Endothelial cell of umbilical vein (primary cell): ENCODE measurements at places on chromosomes 3 and 15. TPM values are rescaled to one million over a fixed set of nuclear protein-coding genes. Genes with fewer than 3 reads are reported as not detected.

DNA sequence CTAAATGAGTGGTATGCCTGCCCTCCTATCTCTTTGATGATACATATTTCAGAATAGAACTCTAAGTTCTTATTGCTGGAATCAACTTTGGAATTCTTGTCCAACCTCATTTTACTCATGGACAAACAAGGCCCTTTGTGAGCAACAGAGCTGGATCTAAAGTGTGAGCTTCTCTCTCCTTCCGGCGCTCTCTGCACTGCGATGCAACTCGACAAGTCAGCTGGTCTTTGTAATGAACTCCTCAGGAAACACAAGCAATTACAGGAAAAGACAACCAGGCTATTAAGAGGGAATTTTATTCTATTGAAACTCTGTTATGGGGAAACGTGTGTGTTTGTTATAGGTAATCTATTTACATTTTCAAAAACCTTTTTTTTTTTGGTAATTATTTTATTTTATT, 20.3 kb upstream of the NRROS start:
- H3K27ac ChIP-seq = no peak overlapping the region
- DNase-seq = no peak
- no peak overlapping the region for H3K4me3 ChIP-seq
- peaks cover 10% of the 10 kb centered on the region for H3K4me1 ChIP-seq
- H3K27me3 ChIP-seq = no peaks in the 10 kb centered on the region

GRCh38 chr15:98755138-98755537, 106.8 kb downstream of the IGF1R start:
- no peak overlapping the region for H3K4me3 ChIP-seq
- no peaks in the 10 kb centered on the region for H3K36me3 ChIP-seq
- H3K27ac ChIP-seq = no peak overlapping the region
- peak; percentile 18 for DNase-seq

DNA sequence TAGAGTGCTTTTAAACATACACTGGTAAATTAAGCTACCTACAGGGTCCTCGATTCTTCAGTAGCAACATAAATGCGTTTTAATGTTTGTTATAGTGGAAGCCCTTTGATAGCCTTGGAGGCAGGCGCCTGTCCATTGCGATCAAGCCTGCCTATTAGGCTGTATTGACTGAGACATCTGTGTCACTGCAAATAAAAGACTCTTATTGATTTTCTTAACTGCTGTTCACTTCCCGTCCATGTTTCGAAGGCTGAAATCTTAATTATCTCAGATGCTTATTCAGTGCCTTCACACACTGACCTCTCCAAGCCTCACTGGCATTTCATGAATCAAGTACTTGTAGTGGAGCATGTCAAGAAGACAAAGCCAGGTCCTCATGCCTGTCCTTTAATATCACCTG, 51.1 kb downstream of the MAP2K5 start:
- no peaks in the 10 kb centered on the region for H3K4me1 ChIP-seq
- H3K36me3 ChIP-seq = no peaks in the 10 kb centered on the region
- no peak overlapping the region for H3K4me3 ChIP-seq
- DNase-seq = no peak
- no peaks in the 10 kb centered on the region for H3K27me3 ChIP-seq

DNA sequence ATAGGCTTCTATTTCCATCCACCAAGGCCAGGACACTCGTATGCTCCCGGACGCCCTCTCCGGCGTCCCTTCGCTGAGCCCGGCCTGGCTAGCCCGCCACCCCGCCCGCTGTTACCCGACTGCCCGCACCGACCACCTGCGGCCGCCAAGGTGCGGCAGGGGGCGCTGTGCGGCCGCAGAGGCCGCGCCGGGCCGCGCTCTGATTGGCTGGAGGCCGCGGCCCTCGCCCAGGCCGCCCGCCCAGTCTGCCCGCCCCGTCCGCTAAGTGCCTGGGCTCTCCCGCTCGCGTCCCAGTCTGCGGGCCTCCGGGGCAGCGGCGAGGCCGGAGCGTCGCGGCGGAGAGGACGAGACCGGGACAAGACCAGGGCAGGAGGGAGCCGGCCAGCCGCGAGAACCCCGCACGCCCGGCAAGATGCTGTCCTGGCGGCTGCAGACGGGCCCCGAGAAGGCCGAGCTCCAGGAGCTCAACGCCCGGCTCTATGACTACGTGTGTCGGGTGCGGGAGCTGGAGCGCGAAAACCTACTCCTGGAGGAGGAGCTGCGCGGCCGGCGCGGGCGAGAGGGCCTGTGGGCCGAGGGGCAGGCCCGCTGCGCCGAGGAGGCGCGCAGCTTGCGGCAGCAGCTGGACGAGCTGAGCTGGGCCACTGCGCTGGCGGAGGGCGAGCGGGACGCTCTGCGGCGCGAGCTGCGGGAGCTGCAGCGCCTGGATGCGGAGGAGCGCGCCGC, at the start of gene SYNM:
SYNM (plus strand) TSS at position 293 of the 726 bp plus-strand sequence; CDS start at position 413, 120 bp downstream.
- peak within 1 kb of the TSS; percentile 44 for H3K4me3 ChIP-seq
- no peak within 1 kb of the TSS for H3K27ac ChIP-seq
- peaks cover 7% of the 10 kb centered on the region for H3K4me1 ChIP-seq
- no peaks in the 10 kb centered on the region for H3K36me3 ChIP-seq
- peaks cover 3% of the 10 kb centered on the region for H3K27me3 ChIP-seq

DNA sequence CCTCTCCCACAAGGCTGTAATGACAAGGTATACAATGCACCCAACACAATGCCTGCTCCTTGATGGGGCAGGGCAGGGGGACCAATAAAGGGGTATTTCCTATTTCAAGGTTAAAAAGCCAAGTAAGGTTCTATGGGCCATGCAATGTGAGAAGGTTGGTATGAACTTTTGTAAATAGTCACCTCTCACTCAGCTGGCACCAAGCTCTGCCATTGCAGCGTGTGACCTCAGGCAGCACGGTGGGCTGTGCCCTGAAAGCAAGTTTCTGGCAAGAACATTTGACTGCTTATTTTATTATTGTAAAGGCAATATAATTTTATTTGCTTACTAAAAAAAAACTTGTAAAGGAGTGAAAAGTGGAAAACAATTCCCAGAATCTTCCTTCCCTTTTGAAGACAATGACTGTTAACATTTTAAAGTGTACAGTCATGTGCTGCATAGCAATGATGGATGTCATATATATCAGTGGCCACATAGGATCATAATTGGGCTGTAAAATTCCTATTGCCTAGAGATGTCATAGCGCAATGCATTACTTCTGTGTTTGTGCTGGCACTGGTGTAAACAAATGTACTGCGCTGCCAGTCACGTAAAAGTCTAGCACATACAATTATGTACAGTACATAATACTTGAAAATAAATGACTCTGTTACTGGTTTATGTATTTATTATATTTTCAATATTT, 167.3 kb upstream of the RORA start:
- no peak for DNase-seq
- no peaks in the 10 kb centered on the region for H3K36me3 ChIP-seq
- no peak overlapping the region for H3K4me3 ChIP-seq
- no peaks in the 10 kb centered on the region for H3K27me3 ChIP-seq
- no peaks in the 10 kb centered on the region for H3K4me1 ChIP-seq

DNA sequence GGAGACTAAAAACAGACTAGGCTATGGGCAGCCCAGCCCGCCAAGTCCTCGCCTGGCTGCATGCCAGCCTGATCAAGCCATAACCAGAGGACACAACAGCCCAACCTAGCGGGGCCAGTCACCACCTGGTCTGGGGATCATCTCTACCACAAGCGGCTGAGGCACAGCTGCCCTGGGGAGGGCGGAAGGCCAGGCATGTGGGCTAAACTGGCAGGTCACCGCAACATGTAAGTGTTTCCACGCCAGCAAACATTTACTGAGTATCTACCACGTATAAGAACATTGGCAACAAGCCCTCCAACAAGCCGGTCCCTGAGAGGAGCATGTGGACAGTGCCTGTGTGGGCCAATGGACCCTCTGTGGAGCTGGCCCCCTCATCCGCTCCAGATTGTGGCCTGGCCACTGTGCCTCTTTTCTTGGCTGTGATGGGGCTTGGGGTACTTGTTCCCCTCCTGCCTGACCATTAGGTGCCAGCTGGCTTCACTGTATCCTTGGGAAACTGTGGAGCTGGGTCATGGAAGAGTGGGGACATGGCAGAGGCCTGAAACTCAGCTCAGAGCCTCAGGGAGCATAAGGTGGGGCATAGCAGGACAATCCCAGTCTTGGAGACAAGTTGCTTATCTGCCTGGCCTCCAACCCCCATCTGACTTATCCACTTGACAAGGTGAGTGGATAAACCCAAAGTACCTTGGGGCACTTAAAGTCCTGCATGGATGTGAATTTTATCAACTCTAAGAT, 9.0 kb downstream of the UBXN7 start:
- no peaks in the 10 kb centered on the region for H3K27me3 ChIP-seq
- peak; percentile 36 for DNase-seq
- H3K36me3 ChIP-seq = peaks cover 7% of the 10 kb centered on the region
- no peak overlapping the region for H3K4me3 ChIP-seq
- H3K4me1 ChIP-seq = no peaks in the 10 kb centered on the region

- peak overlapping the region; percentile 65 for H3K4me3 ChIP-seq
- H3K4me1 ChIP-seq = peaks cover 67% of the 10 kb centered on the region
- no peaks in the 10 kb centered on the region for H3K27me3 ChIP-seq
- H3K27ac ChIP-seq = peak overlapping the region; percentile 87
- DNase-seq = peak; percentile 77
Measured at GRCh38 chr3:50320853-50321335, 1.7 kb downstream of the HYAL2 start.

- H3K27ac ChIP-seq = no peak overlapping the region
- DNase-seq = no peak
- no peaks in the 10 kb centered on the region for H3K27me3 ChIP-seq
- no peak overlapping the region for H3K4me3 ChIP-seq
- no peaks in the 10 kb centered on the region for H3K4me1 ChIP-seq
Measured at GRCh38 chr3:139523166-139523565, 16.4 kb downstream of the RBP1 start.

- H3K36me3 ChIP-seq = peaks cover 3% of the 10 kb centered on the region
- peak overlapping the region; percentile 85 for H3K27ac ChIP-seq
- H3K4me3 ChIP-seq = peak overlapping the region; percentile 89
- peak; percentile 94 for DNase-seq
- H3K27me3 ChIP-seq = no peaks in the 10 kb centered on the region
- peaks cover 55% of the 10 kb centered on the region for H3K4me1 ChIP-seq
Measured at GRCh38 chr15:96327155-96327741, 3.3 kb upstream of the NR2F2 start.

GRCh38 chr3:25783661-25784512, 644 bp upstream of the NGLY1 start:
- H3K27me3 ChIP-seq = no peaks in the 10 kb centered on the region
- H3K4me1 ChIP-seq = peaks cover 13% of the 10 kb centered on the region
- peak; percentile 68 for DNase-seq

GRCh38 chr3:197352382-197352781, 54.0 kb upstream of the DLG1 start:
- no peak overlapping the region for H3K27ac ChIP-seq
- no peaks in the 10 kb centered on the region for H3K36me3 ChIP-seq
- no peaks in the 10 kb centered on the region for H3K27me3 ChIP-seq
- no peaks in the 10 kb centered on the region for H3K4me1 ChIP-seq
- H3K4me3 ChIP-seq = no peak overlapping the region
- no peak for DNase-seq

DNA sequence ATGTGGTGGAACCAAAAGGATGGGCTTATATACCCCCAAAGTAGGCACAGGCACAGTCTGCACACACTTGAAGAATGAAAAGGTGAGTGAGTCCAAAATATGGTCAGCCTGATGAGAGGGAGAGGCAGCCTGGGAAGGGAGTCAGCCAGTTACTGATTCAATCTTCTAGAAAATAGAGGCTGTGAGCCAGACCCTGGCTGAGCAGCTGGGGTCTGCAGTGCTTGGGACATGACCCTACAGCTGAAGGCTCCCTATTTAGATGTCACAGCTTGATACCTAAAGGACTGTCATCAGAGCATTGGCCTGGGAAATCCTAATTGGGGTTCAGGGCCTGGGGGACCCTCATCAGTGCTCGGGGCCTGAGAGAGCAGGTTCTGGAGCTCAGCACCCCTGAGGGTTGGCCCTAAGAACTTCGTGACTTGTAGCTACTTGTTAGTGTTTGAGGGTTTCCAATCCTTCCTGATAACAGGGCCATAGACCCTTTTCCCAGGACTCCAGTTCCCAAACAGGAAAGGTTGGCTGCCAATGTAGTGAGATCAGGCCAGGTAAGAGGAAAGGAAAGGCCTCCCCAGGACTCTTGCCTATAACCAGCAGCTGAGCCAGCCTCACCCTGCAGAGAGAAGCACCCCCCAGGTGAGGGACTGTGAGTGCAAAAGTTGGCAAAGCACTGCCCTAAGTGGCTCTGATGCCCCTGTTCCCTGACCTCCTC, 54.7 kb upstream of the SLCO2A1 start:
- no peak for DNase-seq
- no peak overlapping the region for H3K27ac ChIP-seq
- H3K4me3 ChIP-seq = no peak overlapping the region
- no peaks in the 10 kb centered on the region for H3K27me3 ChIP-seq

DNA sequence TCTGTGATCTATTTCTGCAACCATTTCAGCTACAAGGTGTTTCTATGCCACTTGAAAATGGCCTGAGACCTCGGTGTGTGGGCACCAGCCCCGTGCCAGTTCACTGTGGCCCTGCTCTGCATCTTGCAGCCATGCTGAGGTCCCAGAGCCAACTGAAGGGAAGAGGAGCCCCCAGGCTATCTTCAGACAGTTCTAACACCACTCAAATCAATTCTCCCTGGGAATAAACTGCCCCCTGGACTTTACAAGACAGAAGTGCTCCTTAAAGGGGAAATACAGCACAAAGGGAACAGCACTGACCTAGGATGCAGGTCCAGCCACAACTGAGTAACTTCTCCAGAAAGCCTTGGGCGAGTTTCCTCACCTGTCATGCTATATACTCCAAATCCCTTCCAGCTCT, 3.9 kb downstream of the XXYLT1 start:
- DNase-seq = no peak
- H3K27me3 ChIP-seq = no peaks in the 10 kb centered on the region
- no peak overlapping the region for H3K4me3 ChIP-seq
- H3K27ac ChIP-seq = no peak overlapping the region

DNA sequence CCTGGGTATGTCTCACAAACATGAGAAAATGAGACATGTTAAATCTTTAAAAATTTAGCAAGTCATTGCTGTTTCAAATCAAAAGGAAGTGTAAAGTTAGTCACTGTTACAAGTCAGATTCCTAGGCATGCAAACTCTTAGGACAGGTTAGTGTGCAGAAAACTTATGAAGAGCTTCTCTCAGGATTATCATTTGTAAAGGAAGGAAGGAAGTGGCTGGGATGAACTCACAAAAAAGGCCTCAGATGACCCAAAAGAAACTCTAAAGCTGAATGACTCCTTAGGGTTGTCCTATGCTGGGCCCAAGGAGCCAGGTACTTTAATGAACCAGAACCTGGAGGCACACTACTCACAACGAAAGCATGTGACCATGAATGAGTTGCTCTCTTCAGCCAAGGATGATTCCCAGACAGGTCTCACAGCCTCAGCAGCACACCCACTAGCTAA, 25.0 kb downstream of the MSL2 start:
- peak overlapping the region; percentile 35 for H3K27ac ChIP-seq
- no peak overlapping the region for H3K4me3 ChIP-seq
- no peaks in the 10 kb centered on the region for H3K36me3 ChIP-seq
- no peaks in the 10 kb centered on the region for H3K27me3 ChIP-seq

- no peak overlapping the region for H3K4me3 ChIP-seq
- H3K27me3 ChIP-seq = peaks cover 3% of the 10 kb centered on the region
- H3K27ac ChIP-seq = no peak overlapping the region
- no peak for DNase-seq
- H3K4me1 ChIP-seq = peaks cover 3% of the 10 kb centered on the region
- no peaks in the 10 kb centered on the region for H3K36me3 ChIP-seq
Measured at GRCh38 chr15:65330934-65331645, 26.6 kb downstream of the RNU5B-1 start.

- no peak overlapping the region for H3K27ac ChIP-seq
- H3K4me1 ChIP-seq = no peaks in the 10 kb centered on the region
- H3K27me3 ChIP-seq = no peaks in the 10 kb centered on the region
- DNase-seq = no peak
Measured at GRCh38 chr3:78529601-78530000, 1238.2 kb downstream of the ROBO1 start.

CFAP44 gene
- total RNA-seq = 3.3 and 4.7 TPM in 2 replicates

VWA5B2 gene
- not detected in 2 replicates for total RNA-seq

ABI3BP gene
- total RNA-seq = 55.9 and 78.1 TPM in 2 replicates

PTPRG gene
- total RNA-seq = 37.5 and 39.1 TPM in 2 replicates

MYZAP gene
- 6.1 and 8.1 TPM in 2 replicates for total RNA-seq

SKOR1 gene
- 0.09 and 0.15 TPM in 2 replicates for total RNA-seq

SEMA3F gene
- total RNA-seq = 99.1 and 143 TPM in 2 replicates
